Hematopoietic multipotent progenitor cell treated with erythropoietin and hydrocortisone succinate and interleukin-3 and kit ligand, for 4 days (in vitro differentiated cells): ENCODE measurements at places on chromosomes 5 and 9.

GRCh38 chr5:132277971-132278853, 16.0 kb upstream of the SLC22A4 start:
- no peak for DNase-seq

DNA sequence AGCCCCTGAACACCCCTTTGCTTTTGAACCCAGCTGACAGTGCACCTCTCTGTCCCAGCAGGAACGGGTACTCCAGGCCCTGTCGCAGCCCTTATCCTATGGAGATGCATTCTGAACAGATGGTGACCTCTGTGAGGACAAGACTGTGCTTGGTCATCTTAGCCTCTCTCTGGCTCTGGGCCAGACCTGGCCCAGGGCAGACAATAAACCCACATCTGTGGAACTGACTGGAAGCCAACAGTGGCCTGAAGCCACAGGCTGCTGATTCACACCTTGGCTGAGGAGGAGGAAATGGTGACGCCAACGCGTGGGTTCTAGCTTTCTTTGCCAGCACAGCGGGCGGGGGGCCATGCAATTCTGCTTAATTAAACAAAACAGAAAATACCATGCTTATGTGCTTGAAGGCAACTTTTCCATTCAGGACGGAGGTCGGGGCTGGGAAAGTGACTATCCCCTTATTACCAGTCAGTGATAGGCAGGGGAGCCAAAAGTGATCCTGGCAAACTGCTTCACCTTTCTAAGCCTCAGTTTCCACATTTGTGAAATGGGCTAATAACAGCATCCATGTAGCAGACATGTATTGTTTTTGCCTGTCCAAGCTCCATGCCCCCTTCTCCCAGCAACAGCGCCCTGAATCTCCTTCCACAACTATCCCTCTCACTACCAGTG, 10.8 kb downstream of the SH3PXD2B start:
- peak; percentile 72 for DNase-seq

DNA sequence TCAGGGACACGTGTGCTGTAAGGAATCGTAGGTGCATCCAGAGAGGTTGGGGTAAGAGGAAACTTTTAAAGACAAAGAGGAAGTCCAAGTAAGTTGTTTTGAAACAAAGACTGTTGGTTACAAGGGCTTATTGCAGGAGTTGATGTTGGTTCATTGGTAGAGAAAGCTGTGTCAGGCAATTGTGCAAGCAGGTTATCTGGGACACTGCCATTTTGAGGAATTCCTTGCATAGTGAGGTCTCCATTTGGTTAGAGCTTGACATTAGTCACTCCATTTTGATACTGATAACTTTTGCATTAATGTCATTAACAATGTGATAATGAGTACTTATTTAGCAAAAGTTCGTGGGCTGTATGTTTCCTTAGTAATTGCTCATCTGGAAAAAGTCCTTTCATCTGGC, 24.9 kb downstream of the CNOT6 start:
- peak; percentile 76 for DNase-seq

- DNase-seq, result no peak
These were observed 67.1 kb upstream of the SLC1A1 start for GRCh38 chr9:4423207-4423610.

- peak; percentile 87 for DNase-seq
These were observed 41.7 kb upstream of the CLK4 start for GRCh38 chr5:178668579-178668978.

DNA sequence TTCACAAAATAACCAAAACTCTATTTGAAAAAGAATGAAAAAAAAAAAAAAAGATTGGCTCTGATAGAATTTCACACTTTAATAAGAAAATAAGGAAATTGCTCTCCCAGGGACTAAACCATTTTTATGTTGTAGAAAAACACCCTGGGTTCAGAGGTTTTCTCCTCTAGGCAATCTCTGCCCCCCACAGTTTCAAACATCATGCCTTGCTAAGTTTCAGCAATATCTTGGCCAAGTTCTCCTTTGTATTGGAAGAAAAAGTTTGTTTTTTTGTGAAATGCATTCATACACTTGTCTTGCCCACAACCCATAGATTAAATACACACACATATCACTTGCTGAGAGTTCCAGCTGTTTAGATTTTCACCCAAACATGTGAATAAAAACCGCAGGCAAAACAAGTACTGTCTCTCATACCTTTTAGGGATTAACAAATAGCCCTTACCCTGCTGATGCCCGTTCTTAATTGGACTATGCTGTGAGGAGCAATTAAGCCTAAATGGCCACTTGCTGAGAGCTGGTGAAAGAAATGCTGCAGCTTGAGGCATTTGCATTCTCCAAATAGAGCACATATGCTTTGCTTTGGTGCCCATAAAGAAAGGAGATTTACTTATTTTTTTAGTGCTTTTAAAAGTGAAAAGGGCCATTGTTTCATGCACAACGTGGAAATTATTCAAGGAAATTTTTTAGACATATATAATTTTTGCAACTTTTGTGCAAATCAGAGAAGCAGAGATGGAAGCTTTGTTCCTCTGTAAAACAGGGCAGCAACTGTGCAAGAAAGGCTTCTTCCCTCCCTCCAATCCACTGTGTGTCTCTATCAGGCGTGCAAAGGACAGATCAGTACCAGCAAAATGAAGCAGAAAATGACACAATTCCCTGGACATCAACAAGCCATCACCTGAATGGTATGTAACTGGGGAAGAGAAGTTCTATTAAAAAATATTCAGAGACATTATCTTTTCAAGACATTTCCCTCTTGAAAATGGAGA, 262.4 kb upstream of the KIF2A start:
- no peak for DNase-seq

DNA sequence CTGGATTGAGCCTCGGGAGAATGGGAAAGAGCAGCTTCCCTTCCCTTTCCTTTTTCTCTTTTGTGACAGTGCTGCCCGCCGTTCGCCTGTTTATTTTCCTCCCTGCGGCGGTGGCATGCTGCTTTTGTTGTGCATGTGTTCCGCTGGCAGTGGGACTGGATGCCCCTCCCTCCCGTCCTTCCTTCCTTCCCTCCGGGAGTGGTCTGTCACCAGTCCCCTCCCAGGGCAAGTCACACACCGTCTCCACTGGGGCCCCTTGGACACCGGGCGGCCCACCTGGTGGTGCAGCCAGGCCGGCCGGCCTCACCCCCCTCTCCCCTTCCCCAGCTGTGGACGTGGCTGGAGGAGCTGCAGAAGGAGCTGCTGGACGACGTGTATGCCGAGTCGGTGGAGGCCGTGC, 214.7 kb downstream of the TRIO start:
- no peak for DNase-seq

DNA sequence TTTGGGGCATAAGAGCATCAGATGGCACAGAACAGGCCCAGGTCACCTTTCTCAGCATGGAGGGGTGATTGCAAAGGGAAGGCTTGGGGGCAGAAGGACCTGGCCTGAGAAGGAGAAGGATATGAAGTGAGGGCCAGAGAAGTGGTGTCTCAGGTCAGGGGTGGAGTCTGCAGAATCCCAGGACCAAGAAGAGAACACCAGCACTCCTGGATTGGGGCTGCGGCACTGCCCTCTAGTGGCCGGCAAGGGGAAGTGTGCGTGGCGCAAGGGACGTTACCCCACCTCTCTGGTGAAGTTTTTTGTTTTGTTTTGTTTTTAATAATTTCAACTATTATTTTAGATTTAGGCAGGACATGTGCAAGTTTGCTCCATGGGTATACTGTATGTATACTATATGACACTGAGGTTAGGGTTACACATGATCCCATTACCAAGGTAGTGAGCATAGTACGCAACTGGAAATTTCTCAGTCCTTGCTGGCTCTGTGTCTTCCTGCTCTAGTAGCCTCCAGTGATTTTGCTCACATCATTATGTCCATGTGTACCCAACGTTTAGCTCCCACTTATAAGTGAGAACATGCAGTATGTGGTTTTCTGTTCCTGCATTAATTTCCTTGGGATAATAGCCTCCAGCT, 1548.6 kb downstream of the EFNA5 start:
- peak; percentile 43 for DNase-seq

DNA sequence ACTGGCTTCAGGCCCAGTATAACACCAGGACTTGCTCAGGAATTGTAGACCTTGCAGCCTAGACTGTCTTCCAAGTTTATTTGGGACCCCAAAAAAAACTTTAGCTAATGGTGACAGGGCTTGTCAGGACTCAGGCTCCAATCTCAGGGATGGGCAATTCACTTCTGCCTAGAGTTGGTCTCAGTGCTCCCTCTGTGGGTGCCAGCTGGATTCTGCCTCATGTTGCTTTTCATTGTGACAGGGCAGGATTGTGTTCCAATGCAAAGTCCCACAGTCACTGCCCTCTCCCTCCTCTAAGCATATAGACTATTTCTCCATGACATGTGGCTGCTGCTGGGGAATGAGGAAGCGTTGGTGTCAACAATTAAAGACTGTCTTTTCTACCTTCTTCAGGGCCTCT, 174.7 kb downstream of the CYLC2 start:
- DNase-seq, result no peak

DNA sequence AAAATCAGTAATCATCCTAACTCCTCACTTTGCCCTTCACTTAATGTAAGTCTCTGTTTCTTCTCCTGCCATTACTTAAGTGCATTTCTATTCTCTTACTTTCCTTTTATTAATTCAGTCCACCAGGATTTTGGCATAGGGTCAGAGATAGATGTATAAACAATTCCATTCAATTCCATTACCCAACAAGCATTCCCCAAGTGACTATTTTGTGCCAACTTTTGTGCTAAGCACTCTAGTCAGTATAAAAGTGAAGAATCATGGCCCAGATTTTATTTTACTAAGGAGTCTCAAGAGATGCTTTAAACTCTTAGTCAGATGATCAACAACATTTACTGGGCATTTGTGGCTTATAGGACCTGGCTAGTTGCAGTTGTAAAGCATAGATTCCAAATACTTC, 159.3 kb downstream of the DMAC1 start:
- DNase-seq, result no peak

- DNase-seq, result peak; percentile 71
These were observed 75.6 kb downstream of the TLR4 start for GRCh38 chr9:117779760-117780159.

GRCh38 chr5:114612406-114612805, 250.5 kb downstream of the KCNN2 start:
- no peak for DNase-seq

DNA sequence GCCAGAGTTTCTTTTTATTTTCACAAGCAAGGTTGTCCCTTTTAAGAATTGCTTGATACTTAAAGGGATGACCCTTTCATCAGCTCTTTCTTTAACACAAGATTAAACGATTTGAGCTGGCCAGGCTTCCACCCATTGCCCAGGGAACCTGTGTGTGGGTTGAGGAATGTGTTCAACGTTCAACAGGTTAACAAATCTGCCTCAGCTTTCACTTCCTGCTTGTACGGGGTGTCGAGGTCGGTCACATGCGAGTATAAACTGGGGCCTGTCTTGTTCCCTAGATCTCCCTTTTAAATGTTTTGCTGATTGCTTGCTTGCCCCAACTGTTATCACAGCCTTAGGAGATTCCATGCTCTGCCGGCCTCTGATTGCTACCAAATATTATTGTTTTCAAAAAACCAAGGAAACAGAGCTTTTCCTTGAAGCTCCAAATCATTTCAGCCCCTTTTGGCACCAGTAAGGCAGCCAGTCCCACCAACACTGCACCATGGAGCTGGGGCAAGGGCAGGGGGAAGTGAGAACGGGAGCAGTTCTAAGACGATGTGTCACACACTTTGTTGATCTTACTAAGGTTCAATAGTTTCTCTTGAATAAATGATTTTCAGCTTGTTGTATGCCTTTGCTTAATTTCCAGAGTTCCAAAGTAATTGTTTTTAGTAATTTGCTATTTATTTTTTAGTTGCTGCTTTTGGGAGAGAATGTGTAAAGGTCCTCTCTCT, 10.7 kb upstream of the CLK4 start:
- no peak for DNase-seq

- DNase-seq, result no peak
These were observed 13.8 kb upstream of the SMIM23 start for GRCh38 chr5:171771856-171772255.

DNA sequence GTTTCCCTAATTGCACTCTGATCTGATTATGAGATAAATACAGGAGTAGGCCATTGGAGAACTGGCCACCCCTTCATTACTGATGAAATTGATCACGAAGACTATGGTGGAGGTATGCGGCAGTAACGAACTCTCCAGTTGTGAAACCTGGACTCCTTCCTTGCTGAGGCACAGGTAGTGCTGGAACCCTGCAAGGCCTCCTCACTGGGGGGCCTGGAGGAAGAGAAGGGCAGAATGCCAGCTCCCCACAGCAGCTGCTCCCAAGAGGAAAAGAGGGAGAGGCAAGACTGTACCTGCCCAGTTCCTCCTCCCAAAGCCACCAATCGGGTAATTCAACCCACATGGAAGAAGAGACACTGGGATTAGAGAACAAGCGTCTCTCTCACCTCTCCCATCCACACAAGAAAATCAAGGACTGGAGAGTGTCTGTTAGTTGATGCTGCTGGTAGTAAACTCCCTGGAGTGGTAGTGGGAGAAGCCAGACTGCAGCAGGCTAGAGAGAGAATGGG, 19.1 kb upstream of the TRIO start:
- DNase-seq, result no peak

GRCh38 chr5:93611976-93612854, 29.2 kb downstream of the NR2F1 start:
- DNase-seq, result peak; percentile 51

GRCh38 chr5:33877449-33877848, 14.3 kb downstream of the ADAMTS12 start:
- no peak for DNase-seq

- no peak for DNase-seq
These were observed 121.1 kb upstream of the DMRT1 start for GRCh38 chr9:720239-720881.

GRCh38 chr9:132185073-132186009, 23.5 kb downstream of the NTNG2 start:
- DNase-seq, result no peak

DNA sequence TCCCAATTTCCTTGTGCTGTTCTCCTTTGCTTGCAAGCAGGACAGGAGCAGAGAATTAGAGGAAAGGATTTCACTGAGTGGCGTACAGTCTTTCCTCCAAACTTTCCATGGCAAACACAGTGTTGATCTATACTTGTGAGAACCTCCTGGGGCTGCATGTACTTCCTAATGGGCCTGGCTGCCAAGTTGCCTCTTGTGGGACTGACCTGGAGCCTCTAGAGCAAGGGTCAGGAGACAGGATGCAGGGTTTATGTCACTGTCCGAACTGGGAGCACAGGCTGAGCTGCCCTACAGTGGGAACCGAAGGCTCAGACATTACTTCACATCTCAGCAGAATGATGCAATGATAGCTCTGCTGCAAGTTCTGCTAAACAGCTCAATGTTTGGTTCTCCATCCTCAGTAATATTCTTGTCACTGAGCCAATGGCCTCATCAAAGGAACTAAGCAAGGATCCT, 102.3 kb downstream of the ENC1 start:
- peak; percentile 65 for DNase-seq
